ENCODE measurements at places on chromosomes 2 and 18. TPM values are rescaled to one million over a fixed set of nuclear protein-coding genes. Genes with fewer than 3 reads are reported as not detected.

Gene ACVR2A
- total RNA-seq: 10.3 TPM

Gene C1QL2
- total RNA-seq: not detected

Gene FRZB
- total RNA-seq: 0.15 TPM

Gene PELI1
- 32.6 TPM for total RNA-seq

Gene RELCH
- total RNA-seq: 20.1 TPM

DNA sequence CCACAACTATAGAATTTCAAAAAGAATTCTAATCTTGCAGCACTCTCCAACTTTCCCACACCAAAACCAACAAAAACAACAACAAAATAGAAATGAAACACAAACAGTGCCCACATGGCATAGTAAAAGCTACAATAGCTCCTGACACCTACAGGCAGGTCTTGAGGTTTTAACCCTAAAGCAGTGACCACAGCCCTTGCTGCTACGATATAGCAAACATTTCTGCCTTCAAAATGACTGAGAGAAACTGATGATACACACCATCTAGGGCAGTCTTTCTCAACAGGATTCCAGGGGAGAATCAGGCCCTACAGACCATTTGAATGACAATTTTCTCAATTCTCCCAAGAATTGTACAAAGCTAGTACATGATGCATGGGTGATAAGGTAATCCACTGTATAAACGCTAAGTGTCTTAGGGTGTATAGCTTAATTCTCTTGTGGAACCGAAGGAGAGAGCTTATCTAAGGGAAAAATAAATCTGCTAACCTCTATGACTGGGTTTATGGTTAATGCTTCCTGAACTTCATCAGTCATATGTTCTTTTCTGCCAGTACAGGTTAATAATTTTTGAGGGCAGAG is 46.5 kb downstream of the TRAK2 start:
- no peak for DNase-seq

- no peak for DNase-seq
Observed at GRCh38 chr2:75012080-75012479, 53.6 kb downstream of the POLE4 start.

GRCh38 chr2:207285473-207285815 is 119.7 kb upstream of the KLF7 start:
- DNase-seq: no peak

DNA sequence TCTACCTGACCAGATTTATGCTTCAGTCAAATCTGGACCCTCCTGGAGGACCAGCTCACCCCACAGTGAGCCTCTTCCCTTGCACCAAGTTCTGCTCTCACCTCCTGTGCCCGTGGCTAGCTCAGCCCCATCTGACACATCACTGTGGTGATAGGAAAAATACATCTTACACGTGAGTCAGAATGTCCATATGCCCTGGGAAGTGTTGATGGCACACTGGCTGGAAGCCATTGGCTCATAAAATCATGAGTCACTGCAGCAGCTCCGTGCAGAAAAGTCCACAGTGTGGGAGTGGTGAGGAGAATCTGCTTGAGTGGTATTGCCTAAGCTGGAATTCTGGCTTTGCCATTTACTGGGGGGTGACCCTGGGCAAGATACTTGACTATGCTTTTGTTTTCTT is 42.6 kb upstream of the RAPGEF4 start:
- peak; percentile 99 for DNase-seq
